ENCODE measurements at places on chromosomes 2 and 18. TPM values are rescaled to one million over a fixed set of nuclear protein-coding genes. Genes with fewer than 3 reads are reported as not detected.

DNA sequence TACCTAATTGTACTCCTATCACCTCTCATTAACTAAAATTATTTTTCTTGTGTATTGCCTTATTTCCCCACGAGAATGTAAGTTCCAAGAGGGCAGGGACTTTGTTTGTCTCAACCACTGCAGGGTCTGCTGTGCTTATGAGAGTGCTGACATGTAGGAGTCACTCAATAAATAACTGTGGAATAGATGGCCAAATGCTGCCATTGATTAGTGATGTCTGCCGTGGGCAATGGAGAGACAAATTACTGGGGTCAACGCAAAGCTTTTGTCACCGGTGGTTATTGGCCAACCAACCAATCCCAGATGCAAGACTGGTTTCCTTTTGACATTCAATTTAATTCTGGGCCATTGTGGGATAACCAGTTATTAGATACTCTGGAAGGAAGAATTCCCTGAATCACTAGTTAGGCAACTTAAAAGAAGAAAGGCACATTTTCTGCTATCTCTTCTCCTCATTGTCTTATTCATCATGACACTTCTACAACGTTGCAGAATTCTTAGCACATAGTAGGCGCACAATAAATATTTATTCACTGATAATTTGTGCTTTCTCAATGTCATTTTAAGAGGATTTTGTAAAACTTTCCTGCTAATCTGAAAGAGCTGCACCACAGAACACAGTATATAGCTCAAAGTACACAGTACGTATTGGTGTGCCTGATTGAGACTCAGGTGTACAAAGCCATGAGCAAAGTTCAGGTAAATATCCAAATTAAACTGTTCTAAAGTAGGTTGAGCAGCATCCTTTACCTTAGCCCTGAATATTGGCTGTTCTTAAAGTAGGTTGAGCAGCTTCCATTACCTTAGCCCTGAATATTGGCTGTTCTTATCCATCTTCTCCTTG, 95.9 kb downstream of the ACTR3 start:
- no peak overlapping the region for H3K4me3 ChIP-seq
- no peak overlapping the region for H3K27ac ChIP-seq
- no peak for DNase-seq
- no peaks in the 10 kb centered on the region for H3K27me3 ChIP-seq

DNA sequence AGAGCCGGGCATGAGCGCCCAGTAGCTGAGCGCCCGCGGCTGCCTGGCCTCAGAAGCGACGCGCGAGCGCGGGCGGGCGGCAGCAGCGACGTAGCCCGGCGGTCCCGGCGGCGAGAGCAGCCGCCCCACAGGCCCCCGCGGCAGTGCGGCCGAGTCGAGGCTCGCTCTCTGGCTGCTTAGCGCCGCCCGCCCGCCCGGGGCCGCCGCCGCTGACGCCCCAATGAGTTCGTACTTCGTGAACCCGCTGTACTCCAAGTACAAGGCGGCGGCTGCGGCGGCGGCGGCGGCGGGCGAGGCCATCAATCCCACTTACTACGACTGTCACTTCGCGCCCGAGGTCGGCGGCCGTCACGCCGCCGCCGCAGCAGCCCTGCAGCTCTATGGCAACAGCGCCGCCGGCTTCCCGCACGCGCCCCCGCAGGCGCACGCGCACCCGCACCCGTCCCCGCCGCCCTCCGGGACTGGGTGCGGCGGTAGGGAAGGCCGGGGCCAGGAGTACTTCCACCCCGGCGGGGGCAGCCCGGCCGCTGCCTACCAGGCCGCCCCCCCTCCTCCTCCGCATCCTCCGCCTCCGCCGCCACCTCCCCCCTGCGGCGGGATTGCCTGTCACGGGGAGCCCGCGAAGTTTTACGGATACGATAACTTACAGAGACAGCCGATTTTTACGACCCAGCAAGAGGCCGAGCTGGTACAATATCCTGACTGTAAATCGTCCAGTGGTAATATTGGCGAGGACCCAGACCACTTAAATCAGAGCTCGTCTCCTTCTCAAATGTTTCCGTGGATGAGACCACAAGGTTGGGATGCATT, 847 bp downstream of the HOXD8 start:
- DNase-seq: no peak
- no peaks in the 10 kb centered on the region for H3K4me1 ChIP-seq
- H3K36me3 ChIP-seq: no peaks in the 10 kb centered on the region
- peaks cover 72% of the 10 kb centered on the region for H3K27me3 ChIP-seq
- H3K27ac ChIP-seq: no peak overlapping the region

Gene EPHA4
- 16.4 TPM for polyA plus RNA-seq

DNA sequence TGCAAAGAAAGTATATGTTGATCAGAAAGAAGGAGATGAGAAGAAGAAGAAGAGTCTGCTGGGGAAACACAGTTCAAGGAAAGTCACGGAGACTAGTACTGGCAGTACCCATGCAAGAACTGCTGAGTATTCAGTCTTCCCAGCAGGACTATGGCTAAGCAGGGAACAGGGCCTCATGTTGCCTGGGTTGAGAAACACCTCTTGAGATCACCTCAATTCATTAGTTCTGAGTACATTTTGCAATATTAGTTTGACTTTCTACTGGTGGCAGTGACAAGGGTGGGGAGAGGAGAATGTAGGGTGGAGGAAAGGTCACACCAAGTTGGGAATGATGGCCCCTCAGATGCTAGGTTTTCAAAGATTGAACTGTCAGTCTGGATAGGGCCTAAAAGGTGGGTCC, 50.5 kb downstream of the MRPL33 start:
- no peaks in the 10 kb centered on the region for H3K4me1 ChIP-seq
- no peak for DNase-seq
- H3K4me3 ChIP-seq: no peak overlapping the region
- no peaks in the 10 kb centered on the region for H3K27me3 ChIP-seq
- H3K36me3 ChIP-seq: no peaks in the 10 kb centered on the region

Gene MEP1B
- polyA plus RNA-seq: not detected

Gene TGFBRAP1
- polyA plus RNA-seq: 8.5 TPM

Gene EVX2
- not detected for polyA plus RNA-seq

DNA sequence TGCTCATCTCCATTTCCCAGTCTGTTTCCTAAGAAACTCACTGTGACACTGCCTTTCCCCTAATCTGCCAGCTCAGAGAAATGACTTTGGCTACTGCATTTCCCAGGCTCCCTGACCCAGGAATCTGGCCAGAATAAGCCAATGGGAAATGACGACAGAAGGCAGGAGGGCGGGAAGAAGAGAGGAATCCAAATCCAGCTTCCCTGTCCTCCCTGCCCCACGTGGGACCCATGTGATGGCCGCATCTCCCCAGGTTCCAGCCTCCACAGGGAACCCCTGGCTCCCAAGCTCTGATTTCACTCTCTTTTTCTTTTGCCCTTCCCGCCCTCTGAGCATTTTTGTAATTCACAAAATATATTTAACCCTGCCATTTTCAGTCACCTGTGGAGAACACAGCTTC, 37.8 kb upstream of the RAB12 start:
- no peaks in the 10 kb centered on the region for H3K27me3 ChIP-seq
- H3K27ac ChIP-seq: no peak overlapping the region
- no peak overlapping the region for H3K4me3 ChIP-seq
- H3K4me1 ChIP-seq: no peaks in the 10 kb centered on the region
- DNase-seq: no peak

Gene MREG
- polyA plus RNA-seq: 2.4 TPM

Gene NFU1
- polyA plus RNA-seq: 62.9 TPM

GRCh38 chr2:147763861-147764260, 81.0 kb upstream of the ACVR2A start:
- H3K36me3 ChIP-seq: no peaks in the 10 kb centered on the region
- H3K27ac ChIP-seq: no peak overlapping the region
- no peak overlapping the region for H3K4me3 ChIP-seq

DNA sequence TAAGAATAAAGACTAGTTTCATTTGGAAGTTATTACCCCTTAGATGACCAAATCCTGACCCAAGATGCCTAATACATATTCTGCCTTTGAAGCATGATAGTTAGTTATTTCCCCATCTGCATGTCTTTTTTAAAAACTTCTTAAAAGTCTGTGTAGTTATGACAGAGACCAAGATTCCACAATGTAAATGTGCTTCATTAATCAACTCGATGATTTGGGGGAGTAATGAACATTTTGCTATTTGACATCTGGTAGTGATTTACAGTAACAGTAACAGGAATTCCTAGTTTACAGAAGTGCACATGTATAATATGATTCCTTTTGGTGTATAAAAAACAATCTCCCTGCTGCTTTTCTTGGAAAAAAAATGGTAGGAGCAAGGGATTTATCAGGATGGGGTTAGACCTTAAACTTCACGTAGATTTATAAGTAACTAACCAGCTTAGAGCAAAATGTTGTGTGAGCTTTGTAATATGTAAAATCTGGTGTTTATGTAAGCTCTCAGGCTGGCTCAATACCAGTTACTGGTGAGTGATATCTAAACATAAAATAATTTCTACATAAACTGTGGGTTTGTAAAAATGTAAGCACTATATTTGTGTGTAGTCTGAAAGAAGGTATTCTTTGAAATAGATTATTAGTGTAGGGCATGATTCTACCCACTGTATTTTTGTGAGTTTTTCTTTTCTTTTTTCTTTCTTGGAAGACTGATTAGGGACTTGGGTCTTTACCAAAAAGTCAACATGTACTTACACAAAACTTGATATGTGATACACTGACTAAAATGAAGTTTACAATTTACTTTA, 641.6 kb downstream of the EPHA4 start:
- H3K27ac ChIP-seq: no peak overlapping the region
- H3K4me3 ChIP-seq: no peak overlapping the region
- H3K4me1 ChIP-seq: no peaks in the 10 kb centered on the region
- H3K36me3 ChIP-seq: no peaks in the 10 kb centered on the region
- peak; percentile 43 for DNase-seq
- no peaks in the 10 kb centered on the region for H3K27me3 ChIP-seq

GRCh38 chr18:10332452-10332851, 122.0 kb upstream of the APCDD1 start:
- no peaks in the 10 kb centered on the region for H3K36me3 ChIP-seq
- DNase-seq: no peak
- no peaks in the 10 kb centered on the region for H3K4me1 ChIP-seq
- H3K27ac ChIP-seq: no peak overlapping the region

Gene AQP12A
- not detected for polyA plus RNA-seq

DNA sequence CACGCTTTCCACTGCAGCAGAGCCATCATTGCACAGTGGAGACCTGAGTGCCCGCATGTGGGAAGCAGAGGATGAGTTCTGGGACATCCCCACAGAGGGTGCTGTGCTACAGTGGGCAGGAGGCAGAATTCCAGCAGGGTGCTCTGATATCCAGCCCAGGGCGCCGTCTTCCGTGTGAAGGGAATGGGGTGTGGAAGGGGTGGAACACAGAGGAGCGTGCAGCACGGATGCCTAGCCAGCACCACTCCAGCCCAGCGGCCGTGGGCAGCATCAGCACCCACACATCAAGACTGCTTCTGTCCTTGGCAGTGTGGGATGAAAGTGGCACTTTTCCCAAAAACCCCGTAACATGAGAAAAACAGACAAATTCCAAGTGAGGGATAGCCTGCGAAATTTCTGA, 134.3 kb downstream of the ZNF236 start:
- no peak for DNase-seq
- H3K4me1 ChIP-seq: no peaks in the 10 kb centered on the region
- H3K4me3 ChIP-seq: no peak overlapping the region
- H3K36me3 ChIP-seq: peaks cover 4% of the 10 kb centered on the region
- H3K27ac ChIP-seq: no peak overlapping the region
